ENCODE measurements at places on chromosomes 6 and 20. TPM values are rescaled to one million over a fixed set of nuclear protein-coding genes. Genes with fewer than 3 reads are reported as not detected.

DNA sequence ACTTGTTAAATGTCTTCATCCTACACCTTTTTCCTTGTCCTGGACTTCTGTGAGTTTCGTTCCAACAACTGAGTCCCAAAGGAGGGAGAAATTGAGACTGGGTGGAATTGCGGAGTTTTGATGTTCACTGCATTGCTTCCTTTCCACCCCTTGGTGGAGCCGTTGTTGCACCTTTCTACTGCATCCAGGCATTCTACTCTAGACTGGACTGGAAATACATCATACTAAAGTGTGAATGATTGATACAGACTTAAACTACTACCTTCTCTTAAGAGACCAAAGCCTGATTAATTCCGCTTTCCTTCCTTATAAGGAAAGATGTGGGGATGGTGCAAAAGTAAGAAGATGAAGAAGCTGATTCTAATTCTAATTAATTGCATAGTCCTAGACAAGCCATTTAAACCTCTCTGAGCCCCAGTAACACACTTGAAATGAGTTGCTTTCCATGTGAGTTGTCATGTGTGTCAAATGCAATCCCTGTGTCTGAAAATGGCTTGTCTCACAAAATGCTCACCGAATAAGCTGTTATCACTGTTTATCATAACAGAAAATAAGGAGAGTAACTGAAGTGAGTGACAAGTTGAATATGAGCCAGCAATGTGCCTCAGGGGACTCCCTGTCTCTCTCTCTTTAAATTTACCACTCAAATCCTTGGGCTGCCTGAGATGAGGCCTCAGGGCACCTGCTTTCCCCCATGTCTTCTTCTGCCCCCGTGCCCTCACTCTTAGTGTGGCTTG is 338.3 kb upstream of the CHD6 start:
- H3K36me3 ChIP-seq = no peaks in the 10 kb centered on the region
- no peak overlapping the region for H3K4me3 ChIP-seq
- no peaks in the 10 kb centered on the region for H3K4me1 ChIP-seq
- no peak for DNase-seq
- H3K27me3 ChIP-seq = no peaks in the 10 kb centered on the region

GRCh38 chr6:120990866-120991265 is 343.4 kb downstream of the TBC1D32 start:
- no peak overlapping the region for H3K4me3 ChIP-seq
- H3K27me3 ChIP-seq = no peaks in the 10 kb centered on the region

DNA sequence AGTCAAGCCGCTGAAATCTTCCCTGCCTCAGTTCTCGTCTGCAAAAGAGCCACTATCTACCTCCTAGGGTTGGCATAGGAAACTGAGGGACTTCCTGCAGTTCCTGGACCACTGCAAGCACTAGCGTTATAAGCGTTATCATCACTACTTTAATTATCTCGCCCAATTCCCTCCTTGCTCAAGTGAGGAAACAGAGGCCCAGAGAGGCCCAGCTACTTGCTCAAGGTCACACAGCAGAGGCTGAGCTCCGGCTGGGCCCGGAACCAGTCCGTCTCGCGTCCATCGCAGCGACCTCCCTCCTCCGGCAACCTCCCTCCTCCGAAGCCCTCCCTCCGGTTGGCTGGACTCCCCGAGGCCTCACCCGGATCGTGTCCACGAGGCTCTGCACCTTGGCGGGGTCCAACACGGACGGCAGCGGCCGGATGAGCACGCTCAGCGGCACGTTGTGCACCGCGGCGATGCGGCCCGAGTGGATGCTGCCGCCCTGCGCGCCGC is 338 bp downstream of the SRXN1 start:
- H3K27ac ChIP-seq = no peak overlapping the region
- no peaks in the 10 kb centered on the region for H3K4me1 ChIP-seq
- no peaks in the 10 kb centered on the region for H3K27me3 ChIP-seq
- DNase-seq = peak; percentile 83
- peak overlapping the region; percentile 44 for H3K4me3 ChIP-seq
- H3K36me3 ChIP-seq = peaks cover 10% of the 10 kb centered on the region

DNA sequence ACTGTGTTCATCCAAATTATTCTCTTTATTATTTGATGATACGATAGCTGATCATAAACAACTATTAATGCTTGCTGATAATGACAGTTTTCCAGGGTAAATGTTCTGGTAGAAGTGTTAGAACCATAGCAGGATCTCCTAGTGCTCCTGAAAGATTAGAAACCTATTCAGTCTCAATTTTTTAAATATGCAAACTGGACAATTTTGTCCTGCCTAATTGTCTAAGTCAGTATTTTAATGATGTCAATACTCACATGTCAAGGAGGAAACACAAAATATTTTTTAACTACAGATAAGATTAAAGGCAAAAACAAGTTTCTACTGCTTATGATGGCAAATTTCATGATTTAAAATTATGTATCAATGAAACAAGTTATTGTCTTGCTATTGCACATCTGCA is 233.9 kb downstream of the RFPL4B start:
- no peak for DNase-seq
- H3K27me3 ChIP-seq = no peaks in the 10 kb centered on the region
- no peaks in the 10 kb centered on the region for H3K36me3 ChIP-seq

DNA sequence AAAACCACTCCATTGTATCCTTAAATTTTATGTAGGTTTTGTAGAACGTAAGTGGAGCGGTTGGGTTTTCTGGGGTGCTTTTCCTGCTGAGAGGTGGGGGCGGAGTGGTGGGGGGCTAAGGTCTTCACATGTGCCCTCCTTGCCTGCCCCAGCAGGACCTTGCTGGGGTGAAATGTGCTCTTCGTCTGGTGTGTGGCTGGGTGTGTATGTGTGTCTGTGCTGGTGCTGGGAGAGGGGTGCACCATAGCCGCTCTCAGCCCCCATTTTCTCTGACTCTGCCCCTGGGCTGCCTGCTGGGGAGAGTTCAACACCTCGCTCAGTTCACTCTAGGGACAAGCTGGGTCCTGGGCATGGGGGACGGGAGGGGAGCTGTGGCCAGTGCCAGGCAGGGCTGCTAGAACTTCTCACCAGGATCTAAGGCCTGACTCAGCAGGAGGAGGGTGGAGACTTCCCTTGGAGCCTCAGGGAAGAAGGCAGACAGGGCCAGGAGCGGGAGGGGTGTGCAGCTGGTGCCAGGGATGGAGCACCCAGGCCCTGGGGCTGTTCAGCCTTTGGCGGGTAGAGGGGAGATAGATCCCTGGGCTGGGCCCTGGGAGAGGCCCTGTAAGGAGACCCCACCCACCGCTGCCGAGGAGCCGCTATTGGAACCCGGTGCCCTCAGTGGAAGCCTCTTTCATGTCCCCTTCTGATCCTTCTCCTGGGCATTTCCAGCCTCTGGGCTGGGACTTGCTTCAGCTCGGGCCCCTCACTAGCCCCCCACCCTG is 4.8 kb downstream of the SOX18 start:
- no peak overlapping the region for H3K4me3 ChIP-seq
- peaks cover under 1% of the 10 kb centered on the region for H3K4me1 ChIP-seq
- H3K36me3 ChIP-seq = no peaks in the 10 kb centered on the region
- DNase-seq = no peak

DNA sequence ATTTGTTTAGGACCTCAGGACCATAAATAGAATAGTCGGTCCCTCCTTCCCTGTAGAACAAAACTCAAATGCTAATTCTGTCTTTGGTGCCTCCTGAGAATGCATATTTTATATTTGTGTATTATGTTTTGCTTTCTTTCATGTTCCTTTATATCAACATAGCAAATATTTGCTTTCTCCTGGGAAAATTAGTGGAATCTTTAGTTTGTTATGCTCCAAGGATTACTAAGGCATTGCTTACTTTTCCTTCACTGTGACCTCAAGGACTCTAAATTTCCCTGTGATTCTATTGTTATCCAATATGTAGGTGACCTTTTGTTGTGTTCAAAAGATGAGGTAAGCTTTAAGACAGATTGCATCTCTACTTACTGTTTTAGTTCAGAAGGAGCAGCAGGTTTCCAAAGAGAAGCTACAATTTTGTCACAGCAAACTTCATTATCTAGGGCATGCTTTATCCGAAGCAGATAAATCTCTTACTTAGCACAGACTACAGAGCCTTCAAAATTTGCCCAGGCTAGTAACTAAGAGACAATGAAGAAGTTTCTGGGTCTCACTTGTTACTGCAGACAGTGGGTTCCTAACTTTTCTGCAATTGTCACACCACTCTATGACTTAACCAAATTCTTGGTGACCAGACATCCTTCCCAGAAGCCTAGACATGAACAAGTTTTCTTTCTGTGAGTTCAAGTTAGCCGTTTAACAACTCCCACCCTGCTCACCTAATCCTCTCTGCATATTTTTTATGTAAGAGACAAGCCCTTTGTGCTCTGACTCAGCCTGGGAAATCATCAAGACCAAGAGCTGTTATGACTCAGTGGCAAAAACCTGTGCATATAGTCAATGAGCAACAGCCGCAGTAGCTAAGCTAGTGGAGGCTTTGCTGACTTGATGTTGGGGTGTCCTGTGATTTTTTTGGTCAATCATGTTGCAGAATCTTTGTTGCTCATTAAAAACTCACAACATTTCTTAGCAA is 378.8 kb downstream of the QKI start:
- no peaks in the 10 kb centered on the region for H3K27me3 ChIP-seq
- no peak for DNase-seq
- no peaks in the 10 kb centered on the region for H3K4me1 ChIP-seq
- no peaks in the 10 kb centered on the region for H3K36me3 ChIP-seq
- no peak overlapping the region for H3K27ac ChIP-seq
- no peak overlapping the region for H3K4me3 ChIP-seq

Gene FOXS1
- total RNA-seq = 0.16 TPM

Gene PHACTR3
- total RNA-seq = 0.25 TPM

Gene LYRM2
- 11.5 TPM for total RNA-seq

Gene EPHA7
- total RNA-seq = 0.15 TPM
